ENCODE measurements at places on chromosomes 2 and 18. TPM values are rescaled to one million over a fixed set of nuclear protein-coding genes. Genes with fewer than 3 reads are reported as not detected.

DNA sequence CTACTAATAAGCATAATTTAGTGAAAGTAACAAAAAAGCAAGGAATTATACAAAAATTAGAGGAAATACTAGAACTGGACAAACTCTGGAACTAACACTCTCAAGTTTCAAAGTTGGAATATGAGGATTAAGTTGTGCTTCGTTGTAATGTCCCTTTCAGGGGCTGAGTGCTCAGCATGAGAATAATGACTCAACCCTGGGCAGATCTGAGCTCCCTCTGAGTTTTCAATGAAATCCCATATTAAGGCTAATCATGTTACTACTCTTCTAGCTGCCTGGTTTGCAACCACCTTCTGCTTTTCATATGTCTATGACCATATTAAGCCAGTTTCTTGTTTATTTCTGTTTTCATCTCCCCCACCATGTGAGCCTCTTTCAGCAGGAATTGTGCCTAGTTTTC is 274.9 kb upstream of the LRRTM4 start:
- no peak overlapping the region for H3K27ac ChIP-seq
- no peaks in the 10 kb centered on the region for H3K36me3 ChIP-seq
- H3K4me3 ChIP-seq = no peak overlapping the region
- no peak for DNase-seq

GRCh38 chr2:165185633-165186032 is 18.2 kb downstream of the SCN3A start:
- H3K36me3 ChIP-seq = no peaks in the 10 kb centered on the region
- H3K4me3 ChIP-seq = no peak overlapping the region
- no peaks in the 10 kb centered on the region for H3K27me3 ChIP-seq
- no peak overlapping the region for H3K27ac ChIP-seq

DNA sequence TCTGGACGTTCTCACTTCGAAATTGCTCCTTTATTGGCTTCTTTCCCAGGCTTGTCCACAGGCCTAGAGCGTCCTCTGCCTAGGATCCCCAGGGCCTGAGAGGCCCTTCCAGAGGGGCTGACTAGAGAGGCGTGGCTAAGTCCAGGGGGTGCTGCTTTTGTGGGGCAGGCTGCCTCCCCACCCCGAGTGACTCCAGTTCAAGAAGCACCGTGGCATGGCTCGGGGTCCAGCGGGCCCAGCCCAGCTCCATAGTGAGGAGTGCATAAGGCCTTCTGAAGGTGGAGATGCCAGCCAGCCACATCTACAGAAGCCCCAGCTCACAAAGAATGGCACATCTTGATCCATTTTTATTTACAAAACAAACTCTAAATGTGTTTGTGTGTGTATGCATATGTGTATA is 44.8 kb upstream of the POMC start:
- H3K27ac ChIP-seq = no peak overlapping the region
- H3K4me1 ChIP-seq = no peaks in the 10 kb centered on the region
- no peaks in the 10 kb centered on the region for H3K36me3 ChIP-seq
- H3K27me3 ChIP-seq = no peaks in the 10 kb centered on the region

DNA sequence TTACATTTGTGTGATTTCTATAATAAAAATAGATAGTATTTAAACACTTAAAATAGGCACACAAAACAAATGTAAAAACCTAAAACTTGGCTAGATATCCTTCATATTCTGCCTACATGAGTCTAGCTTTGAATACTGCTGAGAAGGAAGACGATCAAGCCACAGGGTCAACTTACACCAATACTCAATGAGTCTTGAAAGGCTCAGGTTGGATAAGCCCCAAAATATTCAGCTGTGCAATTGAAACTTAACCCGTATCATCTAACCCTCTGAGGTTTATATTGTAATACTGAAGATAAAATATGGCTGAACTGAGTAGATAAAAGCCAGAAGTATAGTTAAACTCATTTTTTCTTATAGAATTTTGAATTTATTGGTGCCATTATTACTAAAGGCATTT is 313.0 kb upstream of the NRXN1 start:
- H3K27ac ChIP-seq = no peak overlapping the region
- DNase-seq = no peak
- no peaks in the 10 kb centered on the region for H3K27me3 ChIP-seq
- no peaks in the 10 kb centered on the region for H3K36me3 ChIP-seq
- H3K4me1 ChIP-seq = no peaks in the 10 kb centered on the region

DNA sequence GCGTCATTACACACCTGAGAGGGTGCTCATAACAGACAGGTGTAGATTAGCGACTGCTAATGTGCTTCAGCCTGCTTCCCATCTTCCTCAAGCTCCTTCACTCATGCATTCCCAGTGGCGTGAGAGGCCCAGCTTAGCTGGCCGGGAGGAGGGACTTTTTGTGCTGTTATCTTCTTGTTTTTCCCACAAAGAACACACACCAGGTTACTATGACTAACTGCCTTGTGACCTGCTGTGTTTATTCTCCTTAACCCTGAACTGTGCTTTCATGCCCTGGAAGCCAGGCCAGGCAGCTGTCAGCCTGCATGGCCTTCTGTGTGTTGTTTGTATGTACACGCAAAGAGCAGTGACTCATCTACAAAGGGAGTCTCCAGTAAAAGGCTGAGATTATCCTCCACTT is 143.8 kb downstream of the PIEZO2 start:
- no peaks in the 10 kb centered on the region for H3K4me1 ChIP-seq
- H3K27me3 ChIP-seq = no peaks in the 10 kb centered on the region
- H3K27ac ChIP-seq = no peak overlapping the region

- H3K4me1 ChIP-seq = peaks cover 44% of the 10 kb centered on the region
- no peaks in the 10 kb centered on the region for H3K27me3 ChIP-seq
- H3K36me3 ChIP-seq = no peaks in the 10 kb centered on the region
- H3K27ac ChIP-seq = peak overlapping the region; percentile 75
Measured at GRCh38 chr2:43460611-43461365, 135.1 kb downstream of the THADA start.

DNA sequence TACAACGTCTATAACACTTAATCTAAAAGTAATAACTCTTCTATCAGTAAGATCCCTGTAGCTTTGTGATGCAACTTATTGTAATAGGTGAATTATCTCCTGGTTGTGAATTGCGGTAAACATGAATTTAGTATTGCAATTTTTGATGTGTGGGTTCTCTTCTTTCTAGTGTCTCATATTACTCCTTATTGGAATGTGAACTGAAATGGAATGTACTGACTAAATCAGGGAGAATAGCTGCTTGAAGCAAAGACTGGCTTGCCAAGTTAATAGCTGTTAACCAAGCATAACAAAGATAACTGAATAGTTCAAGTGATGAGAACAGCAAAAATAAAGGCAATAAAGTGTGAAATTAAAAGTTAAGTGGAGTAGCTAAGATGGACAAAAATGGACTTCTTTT is 60.5 kb upstream of the TFPI start:
- no peak for DNase-seq
- H3K36me3 ChIP-seq = no peaks in the 10 kb centered on the region
- no peaks in the 10 kb centered on the region for H3K4me1 ChIP-seq

DNA sequence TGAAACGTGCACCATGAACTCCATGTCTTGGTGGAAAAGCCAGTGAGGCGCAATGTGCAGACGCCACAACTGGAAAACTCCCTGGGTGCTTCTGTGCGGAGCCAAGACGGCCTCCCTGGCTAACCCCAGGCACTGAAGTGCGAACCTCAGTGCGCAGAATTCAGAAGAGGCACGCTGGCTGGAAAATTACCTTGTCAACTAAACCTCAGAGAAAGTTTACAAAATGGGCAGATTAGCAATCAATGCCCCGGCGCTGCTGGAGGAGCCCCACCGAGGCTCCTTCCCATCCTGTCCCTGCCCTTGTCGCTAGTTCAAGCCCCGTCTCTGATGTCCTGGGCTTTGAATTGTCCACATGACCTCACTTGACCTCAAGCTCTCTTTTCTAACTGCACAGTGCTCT is 22.2 kb downstream of the SNORC start:
- no peaks in the 10 kb centered on the region for H3K4me1 ChIP-seq
- H3K4me3 ChIP-seq = no peak overlapping the region
- no peak overlapping the region for H3K27ac ChIP-seq
- H3K27me3 ChIP-seq = no peaks in the 10 kb centered on the region
- peak; percentile 19 for DNase-seq

DNA sequence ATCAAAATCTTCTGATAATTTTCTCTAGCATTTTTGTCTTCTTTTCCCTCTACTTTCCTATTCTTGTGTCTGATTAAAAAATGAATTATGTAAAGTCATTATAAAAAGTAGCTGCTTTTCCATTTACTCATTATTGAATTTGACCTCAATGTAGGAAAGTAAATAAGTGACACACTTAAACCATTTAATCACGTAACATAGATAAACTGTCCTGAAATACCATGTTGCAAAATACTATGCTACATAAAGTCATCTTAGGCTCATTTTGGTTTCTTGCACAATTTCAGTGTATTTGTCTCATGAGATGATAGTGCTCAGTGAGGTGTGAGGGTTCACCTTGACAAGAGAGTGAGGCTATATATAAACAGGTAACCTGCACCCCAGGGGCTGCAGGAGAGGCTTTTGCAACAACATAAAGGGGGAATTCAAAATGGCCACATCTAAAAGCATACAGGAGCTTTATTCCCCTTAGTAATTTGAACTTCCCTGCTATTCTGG is 502.7 kb downstream of the RNF144A start:
- no peak for DNase-seq
- H3K4me1 ChIP-seq = no peaks in the 10 kb centered on the region
- H3K4me3 ChIP-seq = no peak overlapping the region
- H3K36me3 ChIP-seq = no peaks in the 10 kb centered on the region
- H3K27ac ChIP-seq = no peak overlapping the region

DNA sequence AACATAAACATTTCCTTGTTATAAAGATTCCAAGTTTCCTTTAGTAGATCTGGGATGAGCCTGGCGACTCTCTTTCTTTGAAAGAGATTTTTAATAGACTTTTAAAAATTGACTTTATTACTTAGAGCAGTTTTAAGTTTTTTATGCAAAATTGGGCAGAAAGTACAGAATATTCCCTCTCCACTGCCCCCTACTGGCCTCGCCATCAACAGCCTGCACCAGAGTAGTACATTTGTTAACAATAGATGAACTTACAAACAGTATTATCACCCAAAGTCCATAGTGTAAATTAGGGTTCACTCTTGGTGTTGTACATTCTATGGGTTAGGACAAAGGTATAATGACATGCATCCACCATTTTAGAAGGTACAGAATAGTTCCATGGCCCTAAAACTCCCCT is 3.9 kb downstream of the MAP3K19 start:
- H3K36me3 ChIP-seq = no peaks in the 10 kb centered on the region
- DNase-seq = no peak
- H3K4me3 ChIP-seq = no peak overlapping the region
- no peak overlapping the region for H3K27ac ChIP-seq
- no peaks in the 10 kb centered on the region for H3K4me1 ChIP-seq

- H3K4me3 ChIP-seq = no peak overlapping the region
- H3K27me3 ChIP-seq = no peaks in the 10 kb centered on the region
- DNase-seq = no peak
- H3K4me1 ChIP-seq = no peaks in the 10 kb centered on the region
- H3K36me3 ChIP-seq = no peaks in the 10 kb centered on the region
Measured at GRCh38 chr2:170679607-170680079, 35.5 kb upstream of the SP5 start.

GRCh38 chr2:218290316-218291261 is 1.7 kb downstream of the TMBIM1 start:
- H3K4me1 ChIP-seq = peaks cover 38% of the 10 kb centered on the region
- H3K27me3 ChIP-seq = no peaks in the 10 kb centered on the region

DNA sequence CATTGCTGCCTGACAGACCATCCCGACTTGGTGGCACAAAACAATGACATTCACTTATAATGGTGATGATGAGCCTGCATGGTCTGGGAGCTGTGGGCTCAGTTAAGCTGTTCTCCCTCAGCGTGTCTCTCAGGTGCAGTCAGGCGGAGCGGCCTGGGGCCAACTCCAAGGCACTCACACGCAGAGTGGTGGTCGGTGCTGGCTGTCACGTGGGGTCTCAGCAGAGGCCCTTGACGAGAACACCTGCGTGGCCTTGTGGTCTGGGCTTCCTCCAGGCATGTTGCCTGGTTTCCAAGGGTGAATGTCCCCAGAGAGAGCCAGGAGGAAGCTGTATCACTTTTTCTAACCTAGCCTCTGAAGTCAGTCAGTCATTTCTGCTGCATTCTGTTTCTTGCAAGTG is 29.8 kb downstream of the ARMC9 start:
- H3K27me3 ChIP-seq = no peaks in the 10 kb centered on the region
- H3K27ac ChIP-seq = no peak overlapping the region
- no peaks in the 10 kb centered on the region for H3K4me1 ChIP-seq
- H3K4me3 ChIP-seq = no peak overlapping the region
- no peaks in the 10 kb centered on the region for H3K36me3 ChIP-seq

DNA sequence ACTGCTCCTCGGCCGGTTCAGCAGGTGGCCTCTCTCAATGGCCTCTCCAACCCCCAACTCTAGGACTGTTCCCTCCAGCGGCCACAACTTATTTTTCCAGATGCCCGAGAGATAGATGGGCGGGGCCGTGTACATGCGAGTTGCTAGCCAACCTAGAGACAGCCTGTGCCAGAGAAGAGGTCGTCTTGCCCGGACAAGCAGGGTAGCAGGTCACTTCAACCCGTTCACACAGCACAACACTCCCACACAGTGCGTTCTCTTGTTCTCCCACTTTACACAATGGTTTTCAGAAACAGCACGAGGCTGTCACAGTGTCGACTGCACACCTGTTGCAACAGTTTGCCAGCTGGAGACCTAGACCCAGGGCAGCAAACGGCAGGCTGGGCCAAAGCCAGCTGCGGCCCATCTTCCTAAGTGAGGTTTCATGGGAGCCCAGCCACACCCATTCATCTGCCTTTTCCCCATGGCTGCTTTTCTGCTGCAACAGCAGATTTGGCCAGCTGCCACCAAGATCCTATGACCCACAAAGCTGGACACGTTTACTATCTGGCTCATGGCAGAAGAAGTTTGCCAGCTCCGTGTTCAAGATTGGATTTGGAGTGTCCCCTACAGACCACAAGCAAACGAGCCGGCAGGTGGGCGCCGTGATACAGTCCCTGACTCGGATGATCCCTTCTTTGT is 7.3 kb upstream of the PRLH start:
- no peaks in the 10 kb centered on the region for H3K36me3 ChIP-seq
- H3K27ac ChIP-seq = peak overlapping the region; percentile 60
- no peaks in the 10 kb centered on the region for H3K27me3 ChIP-seq

DNA sequence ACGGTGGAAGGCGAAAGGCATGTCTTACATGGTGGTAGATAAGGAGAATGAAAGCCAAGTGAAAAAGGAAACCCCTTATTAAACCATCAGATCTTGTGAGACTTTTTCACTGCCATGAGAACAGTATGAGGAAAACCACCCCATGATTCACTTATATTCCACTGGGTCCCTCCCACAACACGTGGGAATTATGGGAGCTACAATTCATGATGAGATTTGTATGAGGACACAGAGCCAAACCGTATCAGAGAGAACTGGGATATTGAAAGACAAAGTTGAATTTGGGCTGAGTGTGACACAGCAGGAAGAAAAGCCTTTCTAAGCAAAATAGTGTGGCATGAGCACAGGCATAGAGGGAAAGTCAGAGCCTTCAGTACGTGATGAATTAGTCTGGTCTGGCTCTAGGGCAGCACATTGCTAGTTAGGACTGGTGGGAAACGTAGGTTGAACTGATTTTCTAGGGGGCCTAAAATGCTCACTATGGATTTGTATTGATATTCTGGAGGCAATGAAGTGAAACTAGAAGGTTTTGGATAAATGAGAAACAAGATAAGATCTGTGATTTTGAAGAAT is 84.8 kb upstream of the RND3 start:
- no peak overlapping the region for H3K4me3 ChIP-seq
- no peaks in the 10 kb centered on the region for H3K4me1 ChIP-seq
- no peaks in the 10 kb centered on the region for H3K27me3 ChIP-seq
- no peaks in the 10 kb centered on the region for H3K36me3 ChIP-seq
- DNase-seq = no peak

SGO2 gene
- total RNA-seq = 3.6 TPM

UPP2 gene
- not detected for total RNA-seq

GBX2 gene
- total RNA-seq = not detected

MYOM1 gene
- total RNA-seq = 3.1 TPM

NDC80 gene
- total RNA-seq = 0.96 TPM

EVX2 gene
- total RNA-seq = not detected

CPO gene
- 1.6 TPM for total RNA-seq

MYO5B gene
- 2.4 TPM for total RNA-seq

MLPH gene
- 15.5 TPM for total RNA-seq

Data from breast epithelium (tissue), 4 donors.